Natural killer cell (primary cell): ENCODE measurements at places on chromosomes 2 and 18.

DNA sequence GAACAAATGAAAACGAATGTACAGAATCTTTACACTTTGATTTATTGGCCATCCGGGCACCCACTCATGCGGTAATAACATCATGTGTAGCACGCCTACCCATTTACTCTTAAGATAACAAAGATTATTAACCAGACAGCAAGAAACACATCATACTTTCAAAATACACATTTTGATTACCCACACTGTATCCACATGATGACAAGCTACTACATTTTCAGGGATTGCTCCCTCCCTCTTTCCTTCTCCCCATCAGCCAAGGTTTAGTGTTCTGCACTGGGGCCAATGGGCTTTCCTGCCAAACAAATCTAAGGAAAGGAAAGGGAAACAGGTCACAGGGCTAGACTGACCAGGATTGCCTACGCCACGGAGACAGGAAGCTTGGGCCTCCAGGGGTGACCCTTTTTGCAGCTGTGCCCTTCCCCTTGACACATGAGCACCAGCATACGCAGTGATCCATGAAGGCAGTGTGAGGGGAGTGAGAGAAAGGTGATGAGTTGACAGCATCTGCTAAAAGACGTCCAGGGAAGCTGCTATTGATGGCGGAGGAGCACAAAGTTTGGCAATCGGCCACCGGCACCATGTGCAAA lies 76.5 kb downstream of the ZNF521 start:
- H3K27me3 ChIP-seq = no peaks in the 10 kb centered on the region
- no peaks in the 10 kb centered on the region for H3K4me1 ChIP-seq
- H3K36me3 ChIP-seq = no peaks in the 10 kb centered on the region
- DNase-seq = no peak

GRCh38 chr2:170224692-170225294 lies 46.8 kb downstream of the MYO3B start:
- H3K27ac ChIP-seq = no peak overlapping the region
- no peak for DNase-seq
- H3K27me3 ChIP-seq = no peaks in the 10 kb centered on the region
- no peaks in the 10 kb centered on the region for H3K4me1 ChIP-seq
- no peaks in the 10 kb centered on the region for H3K36me3 ChIP-seq

DNA sequence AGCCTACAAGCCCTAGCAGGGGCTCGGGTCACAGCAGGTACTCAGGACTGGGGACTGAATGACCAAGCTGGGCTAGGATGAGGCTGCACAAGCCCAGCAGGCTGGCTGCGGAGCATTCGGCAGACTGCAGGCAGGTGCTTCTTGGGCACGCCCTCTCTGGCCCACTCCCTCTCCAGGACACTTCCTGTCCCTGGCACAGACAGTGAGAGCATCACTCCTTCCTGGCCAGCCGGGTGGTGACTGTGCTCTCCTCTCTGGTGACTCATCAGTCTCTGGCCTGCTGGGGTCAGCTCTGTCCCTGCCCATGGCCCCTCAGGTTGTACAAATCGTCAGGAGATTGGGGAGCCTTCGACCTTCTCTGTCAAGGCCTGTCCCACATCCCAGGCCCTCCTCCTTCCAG lies 22.5 kb downstream of the C1QL2 start:
- H3K27ac ChIP-seq = no peak overlapping the region
- DNase-seq = no peak
- no peaks in the 10 kb centered on the region for H3K36me3 ChIP-seq
- H3K4me1 ChIP-seq = no peaks in the 10 kb centered on the region
- no peaks in the 10 kb centered on the region for H3K27me3 ChIP-seq

- no peak for DNase-seq
- H3K36me3 ChIP-seq = no peaks in the 10 kb centered on the region
- H3K27me3 ChIP-seq = no peaks in the 10 kb centered on the region
- no peak overlapping the region for H3K27ac ChIP-seq
- H3K4me1 ChIP-seq = no peaks in the 10 kb centered on the region
Measured at GRCh38 chr2:1294900-1295299, 118.4 kb upstream of the TPO start.

DNA sequence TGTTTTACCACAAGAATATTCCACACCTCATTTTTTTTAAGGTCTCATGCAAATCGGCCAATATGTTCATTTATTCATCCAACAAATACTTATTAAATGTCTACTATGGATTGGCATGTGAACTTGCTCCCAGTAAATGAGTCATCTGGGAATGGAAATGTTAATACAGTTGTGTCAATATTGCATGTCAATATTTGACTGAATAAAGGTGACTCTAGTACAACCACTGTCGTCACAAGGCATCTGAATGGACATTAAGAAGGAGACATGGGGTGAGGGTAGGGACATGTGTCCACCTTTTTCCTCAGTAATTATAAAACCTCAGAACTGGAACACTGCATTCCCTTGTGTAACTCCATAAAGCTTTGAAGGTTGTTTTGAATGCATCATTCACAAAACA lies 365.4 kb downstream of the ADCYAP1 start:
- no peak for DNase-seq
- H3K36me3 ChIP-seq = no peaks in the 10 kb centered on the region
- H3K4me3 ChIP-seq = no peak overlapping the region
- H3K27ac ChIP-seq = no peak overlapping the region
- no peaks in the 10 kb centered on the region for H3K4me1 ChIP-seq
- H3K27me3 ChIP-seq = no peaks in the 10 kb centered on the region

DNA sequence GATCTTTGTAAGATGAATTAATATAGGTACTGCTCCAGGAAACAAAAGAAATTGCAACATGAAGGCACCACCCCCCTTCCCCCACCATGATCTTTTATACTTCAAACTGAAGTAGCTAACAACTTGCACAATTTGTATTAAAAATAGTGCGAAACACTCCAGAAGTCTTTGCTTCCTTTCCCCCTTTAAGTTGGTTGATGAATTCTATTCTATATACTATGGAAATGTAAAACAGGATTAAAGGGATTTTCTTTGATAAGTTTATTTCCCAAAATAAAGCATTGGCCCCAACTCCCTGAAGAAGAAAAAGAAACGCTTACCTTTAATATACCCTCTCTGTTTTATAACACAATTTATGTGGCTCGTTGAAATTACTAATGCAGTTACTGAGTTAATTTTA lies 227.1 kb downstream of the ARHGAP15 start:
- no peaks in the 10 kb centered on the region for H3K27me3 ChIP-seq
- no peaks in the 10 kb centered on the region for H3K4me1 ChIP-seq
- peaks cover 2% of the 10 kb centered on the region for H3K36me3 ChIP-seq
- H3K4me3 ChIP-seq = no peak overlapping the region
- H3K27ac ChIP-seq = no peak overlapping the region

- H3K4me3 ChIP-seq = no peak overlapping the region
- H3K27ac ChIP-seq = peak overlapping the region; percentile 73
- H3K27me3 ChIP-seq = no peaks in the 10 kb centered on the region
- H3K36me3 ChIP-seq = peaks cover 22% of the 10 kb centered on the region
- peaks cover 7% of the 10 kb centered on the region for H3K4me1 ChIP-seq
- DNase-seq = no peak
Measured at GRCh38 chr2:182717416-182717815, 1.4 kb downstream of the DNAJC10 start.

DNA sequence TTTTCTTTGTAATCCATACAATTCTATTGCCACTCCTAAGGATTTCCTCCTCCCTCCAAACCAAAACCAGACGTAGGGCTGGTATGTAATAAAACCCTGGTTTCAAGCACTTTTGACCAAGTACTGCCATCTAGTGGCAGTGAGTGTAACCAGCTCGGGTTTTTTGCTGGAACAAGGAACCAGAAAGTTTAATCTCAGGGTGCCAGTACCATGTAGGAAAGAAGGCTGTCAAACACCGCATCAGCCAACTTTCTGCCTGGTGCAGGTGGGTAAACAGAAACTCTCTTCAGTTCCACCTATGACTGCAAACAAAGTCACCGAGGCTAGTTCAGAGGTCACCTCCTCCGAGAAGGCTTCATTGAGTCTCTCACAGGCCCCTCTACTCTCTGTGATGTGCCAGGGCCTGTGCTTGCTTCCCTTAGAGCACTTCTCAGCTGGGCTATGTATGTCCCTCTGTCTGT lies 10.2 kb upstream of the THNSL2 start:
- peak; percentile 79 for DNase-seq
- no peaks in the 10 kb centered on the region for H3K36me3 ChIP-seq
- no peak overlapping the region for H3K27ac ChIP-seq
- no peak overlapping the region for H3K4me3 ChIP-seq
- no peaks in the 10 kb centered on the region for H3K27me3 ChIP-seq

DNA sequence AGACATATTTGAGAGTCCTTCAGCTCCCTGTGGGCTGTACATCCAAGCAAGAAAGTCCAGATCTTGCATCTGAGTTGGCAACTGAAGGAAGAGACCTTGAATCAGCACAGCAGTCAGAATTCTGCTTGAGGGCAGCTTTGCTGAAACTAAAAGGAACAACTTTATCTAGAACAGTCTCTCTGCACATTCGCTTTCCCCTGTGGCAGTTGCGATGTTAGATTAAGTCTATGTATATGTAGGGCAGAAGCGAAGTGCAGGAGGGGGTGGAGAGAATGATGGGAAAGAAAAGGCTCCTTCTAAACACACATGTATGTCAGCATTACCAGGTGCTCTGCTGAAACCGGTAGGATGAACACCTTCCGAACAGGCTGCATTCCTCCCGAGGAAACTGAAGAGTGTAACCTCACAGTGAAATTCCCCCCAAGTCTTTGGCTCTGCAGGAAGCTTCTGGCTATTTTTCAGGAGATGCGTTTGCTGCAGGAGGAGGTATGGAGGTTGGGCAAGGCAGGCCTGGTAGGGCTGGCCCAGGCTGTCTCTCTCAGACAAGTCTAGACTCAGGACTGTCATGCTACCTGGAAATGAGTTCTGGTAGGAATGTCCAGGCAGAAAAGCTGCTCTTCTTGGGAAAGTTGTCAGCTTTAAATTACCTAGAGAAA lies 70.0 kb upstream of the ATL2 start:
- no peak overlapping the region for H3K27ac ChIP-seq
- no peaks in the 10 kb centered on the region for H3K4me1 ChIP-seq
- H3K36me3 ChIP-seq = no peaks in the 10 kb centered on the region
- peaks cover 2% of the 10 kb centered on the region for H3K27me3 ChIP-seq
- H3K4me3 ChIP-seq = no peak overlapping the region

DNA sequence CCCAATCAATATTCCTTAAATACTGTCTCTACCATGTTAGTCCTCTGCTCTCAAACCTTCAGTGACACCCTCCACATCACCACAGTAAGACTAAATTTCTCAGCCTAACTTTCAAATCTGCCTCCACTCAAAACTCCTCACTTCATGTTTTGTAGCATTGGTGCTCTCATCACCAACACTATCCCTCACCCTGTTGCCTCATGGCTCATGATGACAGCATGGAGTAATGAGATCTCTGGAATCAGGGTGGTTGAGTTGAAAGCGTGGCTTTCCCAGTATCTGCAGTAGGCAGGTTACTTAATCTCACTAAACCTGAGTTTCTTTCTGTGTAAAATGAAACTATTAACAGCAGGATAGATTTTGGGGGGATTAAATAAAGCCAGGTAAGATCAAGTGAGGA lies 621.4 kb downstream of the NYAP2 start:
- H3K27ac ChIP-seq = no peak overlapping the region
- H3K36me3 ChIP-seq = no peaks in the 10 kb centered on the region
- no peak overlapping the region for H3K4me3 ChIP-seq
- DNase-seq = no peak
- H3K4me1 ChIP-seq = no peaks in the 10 kb centered on the region
- H3K27me3 ChIP-seq = no peaks in the 10 kb centered on the region

DNA sequence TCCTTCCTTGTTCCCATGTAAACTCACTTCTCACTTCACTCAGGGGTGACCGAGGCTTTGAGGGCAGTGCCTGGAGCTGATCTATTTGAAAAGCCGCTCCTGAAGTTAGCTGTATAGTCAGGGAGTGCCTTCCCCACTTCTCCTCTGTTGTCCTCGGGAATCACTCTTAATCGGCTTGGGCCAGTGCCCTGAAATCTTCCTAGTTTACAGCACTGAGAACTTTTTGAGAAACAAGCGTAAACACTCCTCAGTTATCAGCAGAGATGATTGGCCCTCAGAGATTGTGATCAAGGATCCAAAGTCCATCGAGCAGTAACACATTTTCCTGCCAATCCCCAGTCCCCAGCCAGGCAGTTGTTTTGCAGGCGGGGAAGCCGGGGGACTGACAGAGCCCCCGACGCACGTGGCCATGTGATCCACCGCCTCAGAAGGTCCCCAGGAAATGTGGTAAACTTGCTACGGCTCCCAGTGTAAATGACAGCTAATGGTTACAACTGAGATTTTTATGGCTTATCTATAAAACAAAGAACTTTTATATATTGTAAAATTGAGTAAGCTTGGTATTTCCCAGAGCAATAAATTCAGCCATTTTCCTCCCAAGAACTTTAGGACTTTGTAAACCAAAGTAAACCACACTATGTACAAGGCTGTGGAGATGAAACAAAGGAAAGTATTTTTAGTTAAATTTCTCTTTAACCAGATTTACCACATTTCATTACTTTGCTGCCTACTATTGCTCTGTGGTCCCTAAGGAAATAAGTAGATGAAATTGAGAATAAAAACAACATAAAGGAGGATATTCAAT lies 53.5 kb downstream of the C18orf63 start:
- no peak overlapping the region for H3K4me3 ChIP-seq
- no peak for DNase-seq
- no peaks in the 10 kb centered on the region for H3K27me3 ChIP-seq
- H3K27ac ChIP-seq = no peak overlapping the region
- H3K36me3 ChIP-seq = no peaks in the 10 kb centered on the region
- H3K4me1 ChIP-seq = peaks cover 12% of the 10 kb centered on the region

GRCh38 chr2:240225660-240226475 lies 85.4 kb upstream of the OTOS start:
- no peak overlapping the region for H3K4me3 ChIP-seq
- H3K36me3 ChIP-seq = no peaks in the 10 kb centered on the region
- DNase-seq = no peak

- H3K36me3 ChIP-seq = no peaks in the 10 kb centered on the region
- no peaks in the 10 kb centered on the region for H3K27me3 ChIP-seq
- H3K27ac ChIP-seq = no peak overlapping the region
- H3K4me1 ChIP-seq = no peaks in the 10 kb centered on the region
- no peak for DNase-seq
- H3K4me3 ChIP-seq = no peak overlapping the region
Measured at GRCh38 chr18:75360941-75361340, 66.6 kb downstream of the SMIM21 start.

GRCh38 chr2:990970-991369 lies 40.3 kb downstream of the SNTG2 start:
- H3K4me3 ChIP-seq = no peak overlapping the region
- DNase-seq = no peak
- H3K4me1 ChIP-seq = no peaks in the 10 kb centered on the region
- H3K36me3 ChIP-seq = no peaks in the 10 kb centered on the region
